ENCODE measurements at places on chromosomes 1 and 21.
A peak's percentile ranks its signal among the peaks of the same experiment; 100 is the strongest.

- no peak for DNase-seq
These were observed 777.8 kb upstream of the PRMT6 start for GRCh38 chr1:106278716-106279115.

- DNase-seq: no peak
These were observed 7.6 kb upstream of the PLEKHA6 start for GRCh38 chr1:204367193-204367858.

DNA sequence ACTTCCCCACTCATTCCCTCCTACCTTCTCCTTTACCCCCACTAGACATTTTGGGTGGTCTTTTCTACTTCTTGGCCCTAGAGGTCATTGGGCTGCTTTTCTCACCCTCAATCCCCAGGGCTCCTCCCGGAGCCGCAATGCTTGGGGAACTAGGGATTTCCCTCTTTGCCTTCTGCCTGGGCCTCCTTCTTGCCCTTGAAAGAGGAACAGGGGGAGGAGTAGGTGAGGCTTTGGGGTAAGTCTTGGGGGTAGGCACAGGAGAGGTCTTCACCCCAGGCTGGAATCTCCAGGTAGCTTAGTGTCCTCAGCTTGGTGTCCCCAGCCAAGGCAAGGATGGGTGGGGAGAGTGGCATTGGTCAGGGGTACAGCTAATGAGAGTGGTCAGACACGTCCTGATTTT lies 56.2 kb upstream of the EPS8L3 start:
- DNase-seq: no peak

GRCh38 chr1:184223216-184223615 lies 163.6 kb upstream of the C1orf21 start:
- DNase-seq: no peak

DNA sequence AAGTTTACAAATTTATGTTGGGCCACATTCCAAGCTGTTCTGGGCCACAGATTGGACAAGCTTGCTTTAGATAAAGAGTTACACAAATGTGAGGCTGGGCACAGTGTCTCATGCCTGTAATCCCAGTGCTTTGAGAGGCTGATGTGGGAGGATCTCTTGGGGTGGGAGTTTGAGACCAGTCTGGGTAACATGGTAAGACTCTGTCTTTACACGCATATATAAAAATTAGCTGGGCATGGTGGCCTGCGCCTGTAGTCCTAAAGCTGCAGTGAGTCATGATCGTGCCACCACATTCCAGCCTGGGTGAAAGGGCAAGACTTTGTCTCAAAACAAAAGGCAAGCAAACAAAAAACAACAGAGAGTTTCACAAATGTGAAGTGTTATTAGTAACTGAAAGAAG lies 5.9 kb upstream of the VCAM1 start:
- DNase-seq: no peak

DNA sequence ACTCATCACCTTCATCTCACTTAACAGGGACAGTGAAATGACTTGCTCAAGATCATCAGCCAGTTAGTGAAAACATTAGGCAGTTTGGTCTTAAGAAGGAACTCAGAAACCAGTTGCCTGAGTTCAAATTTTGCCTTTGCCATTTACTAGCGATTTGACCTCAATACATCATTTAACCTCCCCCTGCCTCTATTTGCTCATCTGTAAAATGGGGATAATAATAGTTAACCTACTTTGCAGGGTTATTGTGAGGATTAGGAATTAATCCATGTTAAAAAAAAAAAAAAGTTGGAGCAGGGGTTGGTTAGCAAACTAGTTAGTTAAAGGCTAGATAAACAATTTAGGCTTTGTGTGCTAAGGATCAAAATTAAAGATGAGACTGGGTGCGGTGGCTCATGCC lies 10.6 kb upstream of the TACSTD2 start:
- no peak for DNase-seq

GRCh38 chr1:79790950-79791349 lies 784.4 kb upstream of the ADGRL4 start:
- peak; percentile 59 for DNase-seq
